ENCODE measurements at places on chromosomes 16 and 17.
A peak's percentile ranks its signal among the peaks of the same experiment; 100 is the strongest.

DNA sequence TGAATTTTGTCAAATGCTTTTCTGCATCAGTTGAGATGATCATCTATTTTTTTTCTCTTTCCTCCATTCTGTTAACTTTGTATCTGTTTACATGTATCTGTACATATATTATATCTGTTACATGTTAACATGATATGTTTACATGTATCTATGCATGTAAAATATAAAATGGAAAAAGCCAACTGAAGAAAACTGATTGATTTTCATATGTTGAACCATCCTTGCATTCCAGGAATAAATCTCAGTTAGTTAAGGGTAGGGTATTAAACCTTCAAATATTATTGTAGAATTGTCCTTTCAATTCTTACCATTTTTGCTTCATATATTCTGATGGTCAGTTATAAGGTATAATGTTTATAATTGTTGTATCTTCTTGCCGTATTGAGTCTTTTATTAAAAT, 336.1 kb downstream of the ZFHX3 start:
- no peak for DNase-seq

DNA sequence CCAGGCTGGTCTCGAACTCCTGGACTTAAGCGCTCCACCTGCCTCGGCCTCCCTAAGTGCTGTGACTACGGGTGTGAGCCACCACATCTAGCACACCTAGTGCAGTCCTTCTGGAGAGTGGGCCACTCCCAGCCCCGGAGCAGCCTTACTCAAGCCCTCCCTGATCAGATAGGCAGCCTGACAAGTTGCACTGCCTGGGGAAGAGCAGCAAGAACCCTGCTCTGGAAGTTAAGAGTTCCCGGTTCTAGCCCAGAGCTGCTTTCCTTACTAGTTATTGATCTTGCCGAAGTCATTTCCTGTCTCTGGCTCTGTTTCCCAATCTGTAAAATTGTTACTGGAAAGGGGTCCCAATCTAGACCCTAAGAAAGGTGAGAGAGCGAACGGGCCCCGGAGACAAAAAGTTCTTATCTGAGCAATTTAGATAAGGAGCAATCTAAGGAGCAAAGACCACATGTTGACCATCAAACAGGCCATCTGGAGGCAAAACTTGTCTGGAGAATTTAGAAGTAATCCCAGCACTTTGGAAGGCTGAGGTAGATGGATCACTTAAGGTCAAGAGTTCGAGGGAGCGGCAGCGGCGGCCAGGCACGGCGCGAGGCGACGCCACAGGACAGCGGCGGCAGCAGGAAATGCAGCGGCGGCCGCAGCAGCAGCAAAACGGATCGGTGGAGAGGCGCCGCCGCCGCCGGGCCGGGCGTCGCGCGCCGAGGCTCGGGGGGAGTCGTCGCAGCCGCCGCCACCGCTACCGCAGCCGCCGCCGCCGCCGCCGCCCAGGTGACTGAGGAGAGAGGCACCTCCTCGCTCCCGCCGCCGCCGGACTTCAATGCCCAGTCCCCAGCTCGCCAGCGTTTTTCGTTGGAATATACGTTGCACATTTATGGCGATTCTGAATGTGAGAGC, 4.3 kb upstream of the NAGLU start:
- no peak for DNase-seq

- peak; percentile 12 for DNase-seq
These were observed 57.1 kb upstream of the ANKFN1 start for GRCh38 chr17:56096026-56096810.

GRCh38 chr16:9607515-9608230, 516.2 kb downstream of the HAPSTR1 start:
- no peak for DNase-seq

- DNase-seq, result peak; percentile 79
These were observed 62.5 kb downstream of the FTO start for GRCh38 chr16:53766304-53767016.

GRCh38 chr17:75758131-75758905, 6.7 kb downstream of the GALK1 start:
- DNase-seq, result peak; percentile 24

- DNase-seq, result no peak
These were observed 205.4 kb upstream of the KCNJ16 start for GRCh38 chr17:69869667-69870066.

- no peak for DNase-seq
These were observed 5.3 kb upstream of the MAPK7 start for GRCh38 chr17:19372866-19373504.

DNA sequence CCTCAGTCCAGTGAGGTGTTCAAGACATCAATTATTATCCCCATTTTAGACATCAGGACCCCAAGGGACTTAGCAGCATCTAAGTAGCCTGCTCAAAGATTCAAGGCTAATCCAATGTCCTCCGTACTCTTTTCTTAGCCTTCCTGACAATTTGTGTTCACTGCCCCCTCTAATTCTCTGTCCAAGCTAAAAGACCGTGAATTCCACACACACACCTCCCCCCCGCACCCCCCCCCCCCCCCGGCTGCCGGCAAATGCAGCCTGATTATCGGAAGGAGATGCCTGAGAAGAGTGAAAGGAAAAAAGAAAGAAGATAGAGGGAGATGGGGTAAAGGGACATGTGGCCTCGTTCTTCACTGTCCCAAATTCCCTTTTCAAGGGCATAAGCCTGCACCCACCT, 58.1 kb upstream of the NLK start:
- no peak for DNase-seq

DNA sequence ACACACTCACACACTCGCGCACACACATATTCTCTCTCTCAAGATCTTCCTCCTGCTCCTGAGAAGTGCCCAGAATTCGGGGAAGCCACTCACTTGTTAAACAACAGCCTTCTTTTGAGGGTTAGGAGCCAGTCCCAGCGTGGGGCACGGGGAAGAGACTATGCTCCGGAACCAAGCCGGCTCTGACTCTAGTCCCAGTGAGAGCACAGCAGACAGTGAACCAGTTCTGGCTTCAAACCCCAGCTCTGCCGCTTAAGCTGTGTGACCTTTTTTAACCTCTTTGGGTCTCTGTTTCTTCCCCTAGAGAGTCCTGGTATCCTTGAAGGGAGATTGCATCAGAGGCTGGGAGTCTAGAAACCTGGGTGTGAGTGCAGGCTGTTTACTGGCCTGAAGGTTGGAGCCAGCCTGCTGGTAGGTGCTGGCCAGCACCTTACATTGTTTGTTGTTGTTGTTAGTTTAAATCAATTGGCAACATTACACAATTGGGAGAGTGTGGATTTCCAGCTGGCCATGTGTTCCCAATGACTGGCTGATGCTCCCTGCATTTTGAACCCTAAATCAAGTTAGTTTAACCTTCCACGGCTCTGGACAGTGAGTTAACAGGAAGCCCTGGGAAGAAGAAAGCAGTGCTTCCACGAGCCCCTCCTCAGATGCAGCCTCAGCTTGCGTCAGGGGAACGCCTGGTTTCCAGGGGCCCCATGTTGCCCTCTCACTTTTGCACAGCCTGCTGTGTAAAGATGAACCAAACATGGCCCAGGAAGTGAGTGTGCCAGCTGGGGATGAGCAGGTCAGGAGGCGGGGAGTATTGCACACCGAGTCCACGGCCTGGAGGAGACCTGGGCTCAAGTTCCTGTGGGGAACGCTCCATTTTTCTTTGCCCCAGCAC, 71.5 kb downstream of the GAS7 start:
- peak; percentile 70 for DNase-seq
